Lung microvascular endothelial cell (primary cell): ENCODE measurements at places on chromosomes 5 and 9. TPM values are rescaled to one million over a fixed set of nuclear protein-coding genes. Genes with fewer than 3 reads are reported as not detected.

The CTXN3 gene
- not detected in 2 replicates for total RNA-seq

The PIP5K1B gene
- total RNA-seq = under 0.01 TPM in 1 of 2 replicates, not detected in the other

The EPB41L4A gene
- total RNA-seq = 19.6 and 49.6 TPM in 2 replicates

The IL4 gene
- total RNA-seq = not detected in 2 replicates

The LCN12 gene
- total RNA-seq = not detected in 2 replicates

The PPP3R2 gene
- total RNA-seq = not detected in 2 replicates

The PSAT1 gene
- 7.0 and 10.3 TPM in 2 replicates for total RNA-seq

The FREM1 gene
- not detected in 2 replicates for total RNA-seq

The GGTA1 gene
- 5.4 and 9.5 TPM in 2 replicates for total RNA-seq

- no peak for DNase-seq
Measured at GRCh38 chr9:108809269-108809668, 46.5 kb downstream of the ACTL7B start.

DNA sequence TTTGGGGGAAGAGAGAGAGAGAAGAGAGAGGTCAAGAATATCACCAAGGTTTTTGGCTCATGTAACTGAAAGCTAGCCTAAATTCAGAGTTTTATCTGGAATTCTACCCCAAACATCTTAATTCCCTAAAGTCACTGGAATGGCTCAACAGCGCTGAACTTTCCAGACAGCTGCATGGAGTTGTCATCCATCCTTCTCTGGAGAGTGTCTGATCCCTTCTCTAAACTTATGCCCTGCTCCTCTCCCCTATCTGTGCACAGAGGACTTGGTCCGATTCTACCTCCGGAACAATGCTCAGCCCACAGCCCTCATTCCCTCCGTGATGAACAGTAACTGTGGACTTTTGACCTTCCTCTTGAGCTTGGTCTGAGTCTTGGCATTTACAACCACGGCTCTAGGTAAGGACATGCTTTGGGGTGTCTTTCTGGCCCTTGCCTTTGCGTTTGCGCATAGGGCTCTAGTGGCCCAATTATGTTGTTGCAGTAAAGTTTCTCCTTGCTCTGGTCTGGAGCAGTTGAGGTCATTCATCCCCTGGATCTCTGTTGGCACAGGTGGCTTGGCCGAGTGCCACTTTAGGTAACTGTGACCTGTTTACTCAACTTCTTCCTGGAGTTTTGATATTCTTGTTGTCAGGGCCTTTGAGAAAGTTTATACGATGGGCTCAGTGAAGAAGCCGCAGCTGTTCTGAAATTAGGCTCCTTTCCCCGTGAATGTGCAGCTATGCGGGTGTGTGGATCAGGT, 18.3 kb upstream of the CD180 start:
- DNase-seq = no peak

GRCh38 chr5:176822793-176823481, 12.6 kb downstream of the UNC5A start:
- DNase-seq = no peak

DNA sequence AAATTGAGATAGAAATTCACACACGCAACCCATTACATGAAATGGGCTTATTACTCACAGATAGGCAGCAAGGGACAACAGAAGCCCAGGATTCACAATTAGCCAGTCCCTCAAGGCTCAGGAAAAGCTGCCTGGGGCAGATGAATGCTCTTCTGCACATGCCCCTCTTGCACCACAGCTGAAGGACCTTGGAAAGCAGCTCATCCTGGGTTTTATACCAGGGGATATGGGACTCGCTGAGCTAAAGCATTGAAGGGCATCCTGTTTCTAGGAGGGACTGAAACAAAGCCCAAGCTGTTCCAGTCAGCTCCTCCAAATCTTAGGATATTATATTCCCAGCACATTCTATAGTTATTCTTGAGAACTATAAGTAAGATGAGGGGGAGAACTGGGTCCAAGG, 15.7 kb upstream of the TTC1 start:
- DNase-seq = no peak

- DNase-seq = no peak
Measured at GRCh38 chr5:38832810-38833209, 13.0 kb upstream of the OSMR start.

- DNase-seq = peak; percentile 12
Measured at GRCh38 chr5:77087484-77088261, 588 bp upstream of the ZBED3 start.

DNA sequence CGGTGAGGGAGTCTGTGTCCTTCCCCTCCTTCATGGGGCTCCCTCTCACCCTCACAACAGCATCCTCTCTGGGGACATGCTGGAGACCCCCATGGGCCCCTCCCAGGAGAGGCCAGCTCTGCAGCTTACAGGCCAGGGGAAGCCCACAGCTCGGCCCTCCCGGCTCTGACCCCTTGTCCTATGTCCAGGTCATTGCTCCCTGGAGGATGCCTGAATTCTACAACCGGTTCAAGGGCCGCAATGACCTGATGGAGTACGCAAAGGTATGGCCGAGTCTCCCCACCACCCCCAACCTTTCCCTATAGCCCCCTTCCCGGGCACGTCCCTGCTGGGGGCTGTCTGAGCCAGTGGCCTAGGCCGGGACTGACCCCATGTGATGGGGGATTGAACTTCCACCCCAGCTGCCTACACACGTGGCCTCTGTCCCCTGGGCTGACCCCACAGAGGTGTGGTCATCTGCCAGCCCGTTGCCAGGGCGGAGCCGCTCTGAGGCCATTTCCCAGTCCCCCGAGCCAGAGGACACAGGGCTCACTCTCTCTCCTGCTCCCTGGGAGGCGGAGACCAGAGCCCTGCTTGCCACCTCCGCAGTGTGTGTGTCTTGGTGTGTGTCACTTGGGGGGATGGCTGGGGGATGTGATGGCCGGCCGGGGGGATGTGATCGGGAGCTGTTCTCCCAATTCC, 21.9 kb downstream of the ASS1 start:
- DNase-seq = no peak

- no peak for DNase-seq
Measured at GRCh38 chr5:148730270-148730669, 75.9 kb upstream of the HTR4 start.

GRCh38 chr9:107639426-107639825, 149.9 kb upstream of the KLF4 start:
- no peak for DNase-seq

GRCh38 chr9:1709347-1709746, 305.8 kb upstream of the SMARCA2 start:
- DNase-seq = no peak

DNA sequence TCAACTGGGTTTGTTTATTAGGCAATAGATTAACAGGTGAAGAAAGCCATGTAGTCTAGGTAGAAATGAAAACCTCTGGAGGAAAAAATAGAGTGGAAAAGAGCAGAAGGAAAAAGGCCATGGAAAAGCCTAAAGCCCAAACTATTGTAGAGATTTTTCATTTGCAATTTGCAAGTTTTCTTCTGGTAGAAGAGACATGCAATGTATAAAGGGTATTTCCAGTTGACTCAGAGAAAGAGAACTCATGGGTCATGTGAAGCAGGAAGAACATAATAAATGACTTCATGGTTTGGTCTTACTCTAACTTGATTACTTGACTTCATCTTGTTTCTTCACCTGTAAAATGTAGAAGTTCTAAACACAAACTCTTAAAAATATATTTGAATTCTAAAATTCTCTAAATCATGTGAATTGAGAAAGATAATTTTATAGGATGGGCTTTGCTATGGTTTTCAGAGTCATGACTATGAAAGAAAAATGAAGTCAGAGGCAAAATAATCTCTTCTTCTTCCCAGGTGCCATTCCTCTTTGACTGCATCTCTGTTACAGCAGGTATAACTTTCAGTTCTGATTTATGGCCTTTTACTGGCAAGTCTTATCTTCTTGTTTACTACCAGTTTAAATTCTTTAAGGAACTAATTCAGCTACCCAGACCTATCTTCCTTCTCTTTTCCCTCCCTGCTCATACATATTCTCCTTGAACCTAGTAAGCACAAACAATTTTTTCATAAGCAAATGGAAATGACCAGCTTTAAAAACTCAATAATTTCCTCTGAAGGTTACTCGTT, 47.7 kb upstream of the TMC1 start:
- DNase-seq = peak; percentile 87

- DNase-seq = no peak
Measured at GRCh38 chr9:118940473-118940872, 428.8 kb downstream of the BRINP1 start.

DNA sequence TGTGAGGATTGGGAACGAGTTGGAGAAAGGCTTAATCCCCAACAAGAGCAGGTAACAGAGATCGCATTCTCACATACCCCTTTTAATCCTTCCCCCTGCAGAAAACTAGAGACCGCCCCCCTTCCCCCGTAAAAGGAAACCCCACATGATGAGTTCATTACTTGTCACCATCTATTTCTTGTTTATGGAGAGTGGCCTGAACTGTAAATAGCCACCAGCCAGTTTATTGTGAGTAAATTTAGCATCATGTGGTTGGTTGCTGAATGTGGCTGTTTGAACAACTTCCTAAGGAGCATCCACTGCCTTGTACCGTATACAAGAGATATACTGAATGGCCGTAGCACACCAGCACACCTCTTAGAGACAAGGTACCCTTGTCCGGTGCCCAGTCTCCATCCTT, 62.1 kb downstream of the TJP2 start:
- no peak for DNase-seq

- DNase-seq = no peak
Measured at GRCh38 chr9:126031116-126031515, 283.9 kb downstream of the PBX3 start.
